Tibial nerve (tissue), 4 donors: ENCODE measurements at places on chromosomes 12 and 14. TPM values are rescaled to one million over a fixed set of nuclear protein-coding genes. Genes with fewer than 3 reads are reported as not detected.

Gene RAB15
- total RNA-seq = not detected

Gene REC8
- 25.5 TPM for total RNA-seq

Gene GLIPR1L1
- total RNA-seq = not detected

Gene CDK2
- 16.1 TPM for total RNA-seq

Gene ZDHHC22
- not detected for total RNA-seq

Gene RD3L
- not detected for total RNA-seq

DNA sequence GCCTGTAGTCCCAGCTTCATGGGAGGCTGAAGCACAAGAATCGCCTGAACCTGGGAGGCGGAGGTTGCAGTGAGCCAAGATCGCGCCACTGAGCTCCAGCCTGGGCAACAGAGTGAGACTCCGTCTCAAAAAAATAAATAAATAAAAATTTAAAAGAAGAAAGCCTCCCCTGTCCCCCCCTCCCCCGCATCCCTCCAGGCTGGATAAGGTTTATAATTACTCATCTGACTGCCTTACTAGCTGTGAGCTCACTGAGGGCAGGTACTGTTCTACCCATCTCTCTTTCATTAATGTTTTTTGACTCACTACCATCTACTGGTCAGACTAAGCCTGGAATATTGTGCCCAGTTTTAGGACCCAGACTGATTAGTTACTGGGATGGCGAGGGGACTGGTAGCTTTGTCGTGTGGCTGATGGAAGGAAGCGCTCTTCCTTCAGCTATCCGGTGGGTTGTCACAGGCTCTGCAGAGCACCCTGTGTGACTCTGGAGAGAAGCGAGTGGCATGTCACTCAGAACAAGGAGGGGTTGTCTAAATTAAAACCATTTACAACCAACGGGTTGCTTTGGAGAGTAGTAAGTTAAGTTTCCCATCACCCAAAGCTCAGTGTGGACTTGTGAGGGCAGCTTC is 16.9 kb downstream of the EVL start:
- peaks cover 23% of the 10 kb centered on the region for H3K4me1 ChIP-seq
- no peak overlapping the region for H3K27ac ChIP-seq
- H3K4me3 ChIP-seq = no peak overlapping the region
- no peaks in the 10 kb centered on the region for H3K27me3 ChIP-seq
- peaks cover 27% of the 10 kb centered on the region for H3K36me3 ChIP-seq

GRCh38 chr12:6548556-6548955 is 7.3 kb downstream of the IFFO1 start:
- DNase-seq = no peak
- no peak overlapping the region for H3K4me3 ChIP-seq
- no peaks in the 10 kb centered on the region for H3K27me3 ChIP-seq
- peaks cover 42% of the 10 kb centered on the region for H3K4me1 ChIP-seq
- peaks cover 76% of the 10 kb centered on the region for H3K36me3 ChIP-seq

- no peak for DNase-seq
- no peak overlapping the region for H3K27ac ChIP-seq
Observed at GRCh38 chr12:116539361-116539771, 19.8 kb upstream of the MAP1LC3B2 start.

GRCh38 chr12:87982208-87982607 is 47.0 kb downstream of the C12orf50 start:
- no peak for DNase-seq
- H3K27ac ChIP-seq = no peak overlapping the region
- no peaks in the 10 kb centered on the region for H3K36me3 ChIP-seq
- no peaks in the 10 kb centered on the region for H3K4me1 ChIP-seq
- no peaks in the 10 kb centered on the region for H3K27me3 ChIP-seq

DNA sequence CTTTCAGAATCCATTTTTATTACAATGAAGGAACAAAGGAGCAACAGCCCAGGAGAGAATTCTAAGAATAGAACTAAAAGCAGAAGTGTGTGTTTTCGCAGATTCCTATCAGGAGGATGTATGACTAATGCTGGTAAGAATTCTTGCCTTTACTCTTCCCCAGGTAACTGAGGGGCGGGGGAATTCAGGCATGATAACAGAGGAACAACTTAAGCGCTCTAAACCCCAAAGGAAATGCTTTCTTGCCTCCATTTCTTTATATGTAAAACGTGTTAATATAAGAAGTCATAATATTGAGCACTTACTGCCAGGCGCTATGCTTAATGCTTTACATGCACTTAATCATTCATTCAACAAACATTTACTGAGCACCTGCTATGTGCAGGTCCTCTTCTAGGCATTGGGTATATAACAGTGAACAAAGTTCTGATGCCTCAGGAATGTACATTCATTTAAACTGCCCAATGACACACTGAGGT is 4.5 kb downstream of the HCAR1 start:
- no peaks in the 10 kb centered on the region for H3K36me3 ChIP-seq
- no peak overlapping the region for H3K4me3 ChIP-seq
- no peaks in the 10 kb centered on the region for H3K27me3 ChIP-seq
- no peak overlapping the region for H3K27ac ChIP-seq
- no peaks in the 10 kb centered on the region for H3K4me1 ChIP-seq

GRCh38 chr12:77615332-77615731 is 215.4 kb upstream of the NAV3 start:
- H3K27ac ChIP-seq = no peak overlapping the region
- no peaks in the 10 kb centered on the region for H3K36me3 ChIP-seq
- no peak for DNase-seq
- no peaks in the 10 kb centered on the region for H3K27me3 ChIP-seq
- H3K4me1 ChIP-seq = no peaks in the 10 kb centered on the region

- no peaks in the 10 kb centered on the region for H3K4me1 ChIP-seq
- DNase-seq = no peak
- no peaks in the 10 kb centered on the region for H3K36me3 ChIP-seq
- H3K27ac ChIP-seq = no peak overlapping the region
Observed at GRCh38 chr14:98466807-98467206, 805.2 kb downstream of the BCL11B start.

DNA sequence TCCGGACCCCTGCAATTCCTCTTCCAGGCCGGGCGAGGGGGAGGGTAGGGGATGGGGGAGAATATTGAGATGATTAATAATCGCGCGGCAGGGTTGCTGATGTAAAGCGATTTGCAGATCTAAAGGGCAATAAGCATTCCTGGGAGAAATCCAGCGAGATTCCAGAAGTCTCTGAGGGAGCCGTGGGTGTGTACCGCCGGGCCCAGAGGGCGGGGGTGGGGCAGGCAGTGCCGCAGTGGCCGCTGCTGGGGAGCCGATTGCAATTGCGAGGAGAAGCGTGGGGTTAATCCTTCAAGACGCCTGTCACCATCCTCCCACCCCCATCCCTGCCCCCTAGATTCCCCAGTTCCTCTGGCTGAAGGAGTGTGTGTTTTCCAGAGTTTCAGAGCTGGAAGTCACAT is 16.4 kb downstream of the FOS start:
- H3K27ac ChIP-seq = peak overlapping the region; percentile 97
- DNase-seq = peak; percentile 67
- H3K4me1 ChIP-seq = peaks cover 24% of the 10 kb centered on the region
- H3K27me3 ChIP-seq = no peaks in the 10 kb centered on the region
- H3K36me3 ChIP-seq = no peaks in the 10 kb centered on the region

DNA sequence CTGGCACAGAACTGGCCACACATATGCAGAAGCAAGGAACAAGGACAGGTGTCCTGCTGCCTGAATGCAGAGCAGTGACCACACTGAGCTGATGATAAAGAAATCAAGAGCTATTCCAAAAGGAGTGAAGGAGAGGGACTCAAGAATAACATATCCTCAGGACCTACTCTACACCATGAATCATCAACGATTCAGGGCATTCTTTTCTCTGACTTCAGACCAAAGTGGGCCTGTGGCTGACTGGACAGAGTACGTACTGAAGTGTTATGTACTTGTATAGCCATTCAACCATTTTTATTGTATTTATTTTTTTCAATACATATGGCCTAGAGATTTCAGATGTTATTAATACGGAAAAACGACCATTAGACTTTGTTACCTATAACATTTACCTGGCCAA is 177.5 kb upstream of the TMTC1 start:
- no peak overlapping the region for H3K4me3 ChIP-seq
- H3K27ac ChIP-seq = no peak overlapping the region
- no peaks in the 10 kb centered on the region for H3K4me1 ChIP-seq
- H3K36me3 ChIP-seq = no peaks in the 10 kb centered on the region

- DNase-seq = peak; percentile 78
- no peaks in the 10 kb centered on the region for H3K36me3 ChIP-seq
- H3K27me3 ChIP-seq = no peaks in the 10 kb centered on the region
- H3K4me3 ChIP-seq = peak overlapping the region; percentile 71
- H3K27ac ChIP-seq = peak overlapping the region; percentile 90
Observed at GRCh38 chr12:59597385-59597781, 1.6 kb downstream of the SLC16A7 start.

- H3K27me3 ChIP-seq = no peaks in the 10 kb centered on the region
- no peak overlapping the region for H3K27ac ChIP-seq
- H3K4me3 ChIP-seq = no peak overlapping the region
Observed at GRCh38 chr12:93536766-93537488, 35.5 kb upstream of the SOCS2 start.

- H3K4me3 ChIP-seq = no peak overlapping the region
- no peaks in the 10 kb centered on the region for H3K36me3 ChIP-seq
- H3K4me1 ChIP-seq = no peaks in the 10 kb centered on the region
Observed at GRCh38 chr14:46325777-46326176, 325.8 kb downstream of the RPL10L start.

DNA sequence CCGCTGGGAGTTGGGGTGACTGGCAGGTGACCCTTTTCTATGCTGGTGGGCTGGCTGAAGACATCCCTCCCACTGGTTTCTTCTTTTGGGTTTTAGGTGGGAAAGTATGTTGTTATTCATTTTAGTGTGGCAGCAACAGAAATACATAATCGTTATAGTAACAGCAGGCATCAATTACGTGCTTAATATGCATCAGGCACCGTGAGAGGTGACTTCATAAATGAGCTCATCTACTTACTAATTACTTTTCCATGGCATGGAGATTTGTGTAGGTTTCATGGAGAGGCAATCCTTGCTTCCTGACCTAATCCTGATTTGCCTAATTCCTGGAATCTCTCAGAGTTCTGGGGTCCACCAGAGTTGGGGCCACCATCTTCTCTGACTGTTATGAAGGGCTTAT is 13.4 kb upstream of the CELA1 start:
- H3K36me3 ChIP-seq = no peaks in the 10 kb centered on the region
- no peak overlapping the region for H3K4me3 ChIP-seq
- no peaks in the 10 kb centered on the region for H3K4me1 ChIP-seq
- no peak overlapping the region for H3K27ac ChIP-seq

- DNase-seq = no peak
- H3K27ac ChIP-seq = no peak overlapping the region
- H3K36me3 ChIP-seq = no peaks in the 10 kb centered on the region
- peaks cover 9% of the 10 kb centered on the region for H3K4me1 ChIP-seq
Observed at GRCh38 chr14:57863471-57863870, 2.4 kb downstream of the SLC35F4 start.

- no peaks in the 10 kb centered on the region for H3K36me3 ChIP-seq
- no peaks in the 10 kb centered on the region for H3K4me1 ChIP-seq
- H3K27me3 ChIP-seq = no peaks in the 10 kb centered on the region
- no peak for DNase-seq
- H3K27ac ChIP-seq = no peak overlapping the region
Observed at GRCh38 chr14:75369506-75369905, 58.3 kb upstream of the JDP2 start.
